ENCODE measurements at places on chromosomes 11 and 22.

GRCh38 chr11:117316197-117316961 lies at the start of gene BACE1:
Gene BACE1, minus strand, starts transcription at chr11:117316256. Its CDS starts 461 bp downstream, at chr11:117315795.
- DNase-seq = peak; percentile 91

DNA sequence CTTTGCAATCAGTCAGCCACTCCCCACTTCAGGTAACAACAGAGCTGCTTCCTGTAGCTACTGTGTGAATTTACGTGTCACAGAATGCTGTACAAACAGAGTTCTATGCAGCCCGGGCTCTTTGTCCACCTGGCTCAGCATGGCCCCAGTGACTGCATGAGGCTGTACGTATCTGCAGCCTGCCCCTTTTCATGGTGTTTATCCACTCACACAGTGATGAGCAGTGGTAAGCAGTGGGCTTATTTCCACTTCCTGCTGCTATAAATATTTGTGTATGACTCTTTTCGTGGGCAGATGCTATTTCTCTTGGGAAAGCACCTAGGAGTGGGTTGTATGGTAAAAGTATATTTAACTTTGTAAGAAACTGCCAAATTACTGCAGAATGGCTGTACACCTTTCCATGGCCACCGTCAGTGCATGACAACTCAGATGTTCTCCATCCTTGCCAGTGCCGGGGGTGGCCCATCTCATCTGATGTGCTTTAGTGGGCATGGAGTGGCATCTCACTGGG lies 43.3 kb downstream of the MYEOV start:
- no peak for DNase-seq

DNA sequence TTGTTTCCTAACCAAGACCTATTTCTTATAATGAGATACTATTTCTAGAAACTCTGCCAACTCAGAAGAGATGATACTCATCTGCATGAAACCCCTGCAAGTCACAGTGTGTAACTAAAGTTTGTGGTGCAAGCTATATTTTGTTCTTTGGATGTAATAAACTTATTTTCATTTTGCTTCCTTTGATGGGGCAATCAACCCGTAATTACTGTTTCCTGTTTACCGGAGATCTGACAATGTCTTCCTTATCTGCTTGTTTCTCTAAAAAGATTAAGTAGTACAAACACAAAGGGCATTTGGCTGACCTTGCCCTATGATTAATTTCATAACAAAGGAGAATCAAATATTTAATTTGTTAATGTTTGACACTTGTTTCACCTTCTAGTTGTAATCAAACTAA lies 846.6 kb upstream of the ANO3 start:
- DNase-seq = no peak

DNA sequence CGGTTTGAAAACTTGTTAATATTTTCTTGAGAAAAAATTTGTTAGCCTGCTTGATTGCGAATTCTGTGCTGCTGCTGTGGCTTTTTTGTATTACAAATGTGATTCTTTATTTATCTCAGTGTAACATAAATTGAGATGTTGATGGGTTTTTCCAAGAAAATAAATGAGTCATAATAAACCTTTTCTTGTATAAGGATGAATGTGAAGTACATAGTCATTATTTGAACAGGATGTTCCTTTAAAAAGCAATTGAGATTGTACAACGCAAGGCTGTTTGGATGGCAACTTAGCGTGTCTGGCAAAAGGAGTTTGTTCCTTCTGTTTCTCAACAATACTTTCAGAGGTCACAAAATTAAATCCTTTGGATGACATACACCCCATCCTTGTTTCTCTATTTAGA lies 24.6 kb upstream of the CARD18 start:
- DNase-seq = no peak

DNA sequence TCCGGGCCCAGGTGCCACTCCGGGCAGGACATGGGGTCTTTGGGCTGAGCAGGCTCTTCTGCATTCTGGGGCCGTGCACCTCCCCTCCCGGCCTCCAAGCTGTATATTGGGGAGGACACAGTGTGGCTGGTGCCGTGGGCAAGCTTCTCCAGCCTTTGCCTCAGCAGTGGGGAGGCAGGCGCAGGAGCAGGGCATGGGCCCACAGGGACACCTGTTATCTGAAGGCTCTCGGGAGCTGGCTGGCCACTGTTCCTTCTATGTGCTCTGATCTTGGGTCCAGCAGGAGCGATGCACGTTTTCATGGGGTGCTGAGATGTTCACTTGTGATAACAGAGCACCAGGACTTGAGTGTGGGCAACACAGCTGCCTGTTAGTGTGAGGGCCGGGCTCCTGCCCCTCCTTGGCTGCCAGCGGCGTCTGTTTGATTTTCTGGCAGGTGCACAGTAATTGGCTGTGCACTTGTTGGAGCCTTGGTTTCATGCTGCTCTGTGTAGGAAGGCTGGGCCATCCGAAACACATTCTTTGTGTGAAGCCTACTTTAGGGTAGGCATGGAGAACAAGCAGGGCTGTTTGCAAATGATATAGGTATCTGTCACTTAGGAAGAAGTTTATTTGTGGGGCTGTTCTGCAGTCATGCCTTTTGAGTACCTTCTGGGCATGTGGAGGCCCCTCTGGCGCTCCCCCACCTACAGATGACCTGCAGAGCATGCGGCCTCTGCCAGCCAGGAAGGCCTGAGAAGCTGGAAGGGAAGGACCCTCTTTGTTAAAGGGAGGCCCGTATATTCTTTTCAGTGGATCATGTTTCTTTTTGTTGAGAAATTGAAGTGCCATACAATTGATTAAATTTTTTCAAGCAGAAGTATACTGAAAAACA lies 201.5 kb downstream of the TBC1D22A start:
- no peak for DNase-seq

- DNase-seq = no peak
Measured at GRCh38 chr22:48357196-48357595, 1470.5 kb downstream of the BRD1 start.

DNA sequence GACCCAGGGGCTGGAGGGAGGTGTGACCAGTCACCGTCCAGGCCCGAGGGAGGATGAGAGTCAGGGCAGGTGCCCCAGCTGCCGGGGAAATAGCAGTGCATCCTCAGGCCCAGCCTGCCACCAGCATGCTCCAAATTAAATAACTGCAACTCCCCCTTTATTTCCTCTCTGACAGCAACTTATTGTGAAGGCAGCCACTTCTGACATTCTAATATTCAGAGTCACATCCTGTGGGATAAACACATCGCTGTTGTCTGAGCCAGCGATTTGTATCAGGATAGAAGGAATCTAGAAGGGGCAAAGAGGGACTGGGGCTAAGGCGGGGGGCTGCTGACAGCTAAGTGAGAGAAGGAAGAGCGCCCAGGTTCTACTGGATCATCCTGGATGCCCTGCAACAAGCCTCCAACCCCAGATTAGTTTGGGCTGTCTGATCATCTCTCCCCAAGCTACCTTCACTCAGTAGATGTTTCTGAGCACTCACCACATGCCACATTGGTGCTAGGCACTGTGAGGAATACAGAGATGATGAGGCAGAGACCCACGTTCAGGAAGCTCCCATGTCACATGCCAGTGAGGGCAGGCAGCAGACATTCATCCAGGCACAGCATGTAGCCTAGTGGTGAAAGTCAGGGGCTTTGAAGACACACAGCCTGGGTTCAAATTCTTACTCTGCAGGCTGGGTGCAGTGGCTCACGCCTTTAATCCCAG lies 214.1 kb downstream of the BUD13 start:
- DNase-seq = no peak

- no peak for DNase-seq
Measured at GRCh38 chr11:69584160-69584559, 56.8 kb upstream of the CCND1 start.

DNA sequence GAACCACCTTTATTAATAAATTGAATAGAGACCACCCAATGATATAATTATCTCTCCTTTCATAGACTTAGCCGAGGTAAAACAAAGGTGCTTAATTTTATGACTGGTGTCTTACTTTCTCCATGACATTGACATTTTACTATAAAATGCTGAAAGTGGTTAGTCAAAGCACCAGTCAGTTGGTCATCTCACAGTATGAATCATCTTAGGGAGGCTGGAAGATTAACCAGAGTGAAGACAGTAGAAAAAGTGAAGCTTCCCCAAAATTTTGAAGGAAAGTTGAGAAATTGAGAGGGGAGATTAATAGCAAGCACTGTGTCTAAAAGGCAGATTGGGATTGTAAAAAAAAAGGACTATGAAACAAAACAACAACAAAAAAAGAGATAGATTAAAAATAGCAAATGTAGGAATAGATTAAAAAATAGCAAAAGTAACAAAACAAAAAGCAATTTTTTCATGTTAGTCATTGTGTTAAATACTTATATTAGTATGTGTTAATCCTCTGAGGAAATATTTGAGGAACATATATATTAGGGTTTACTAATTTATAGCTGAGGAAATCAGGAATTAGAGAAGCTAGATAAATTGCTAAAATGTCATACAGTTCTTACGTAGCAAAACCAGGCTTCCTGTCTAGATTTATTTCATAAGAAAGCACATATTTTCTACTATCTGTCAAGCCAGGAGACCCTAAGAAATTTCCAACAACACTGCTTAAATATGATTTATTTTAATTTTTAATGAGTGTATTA lies 557.3 kb upstream of the ANO5 start:
- no peak for DNase-seq
